ENCODE measurements at places on chromosomes 6 and 20.

GRCh38 chr6:31534521-31535040, 5.8 kb downstream of the MCCD1 start:
- DNase-seq, result no peak

DNA sequence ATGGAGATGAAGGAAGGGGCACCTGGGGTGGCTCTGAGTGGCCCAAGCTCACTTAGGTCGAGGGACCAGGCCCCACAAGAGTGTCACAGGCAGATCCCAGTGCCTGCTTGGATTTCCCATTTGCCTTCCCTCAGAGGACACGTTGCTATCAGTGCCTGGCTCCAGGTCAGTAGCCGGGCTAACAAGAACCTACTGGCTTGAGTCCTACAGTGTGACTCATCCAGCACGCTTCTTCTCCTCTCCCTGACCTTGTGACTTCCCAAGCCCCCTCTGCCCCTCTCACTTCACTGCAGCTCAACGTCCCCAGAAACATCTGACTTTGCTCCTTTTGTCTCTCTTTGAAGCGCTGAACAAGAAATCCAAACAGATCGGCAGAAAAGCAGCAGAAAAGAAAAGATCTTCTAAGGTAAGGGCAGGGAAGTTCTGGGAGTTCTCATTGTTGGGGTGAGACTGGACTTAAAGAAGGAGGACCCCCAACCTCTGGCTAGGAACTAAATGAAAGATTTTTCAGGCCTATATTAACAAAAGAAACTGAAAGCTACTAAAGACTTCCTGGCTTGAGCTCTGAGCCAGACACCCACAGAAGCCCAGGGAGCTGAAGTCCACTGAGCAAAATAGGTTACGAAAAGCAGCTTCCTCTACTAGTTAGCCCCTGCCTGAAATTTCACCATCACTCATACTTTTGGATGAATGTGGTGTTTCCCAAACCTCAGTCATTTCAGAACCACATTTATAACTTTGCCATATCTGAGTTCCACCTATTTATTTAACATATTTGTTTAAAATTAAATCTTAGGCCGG, 21.5 kb downstream of the ASIP start:
- DNase-seq, result no peak

DNA sequence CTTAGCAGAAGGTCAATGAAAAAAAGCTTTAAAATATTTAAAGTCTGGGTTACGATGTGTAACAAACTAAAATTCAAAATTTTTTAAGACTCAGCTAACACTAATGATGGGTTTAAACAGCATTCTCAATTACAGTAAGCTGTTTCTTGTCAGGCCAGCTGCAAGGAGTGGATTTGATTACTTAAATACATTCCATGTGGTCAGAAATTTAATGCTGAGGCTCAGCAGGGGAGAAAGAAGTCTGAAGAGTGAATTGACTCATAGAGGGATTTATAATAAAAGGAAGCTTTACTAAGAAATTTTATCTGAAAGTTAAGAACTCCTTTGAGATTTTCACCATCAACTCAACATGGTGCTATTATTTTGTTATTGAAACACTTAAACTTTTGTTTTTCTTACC, 398.6 kb downstream of the KHDRBS2 start:
- no peak for DNase-seq

DNA sequence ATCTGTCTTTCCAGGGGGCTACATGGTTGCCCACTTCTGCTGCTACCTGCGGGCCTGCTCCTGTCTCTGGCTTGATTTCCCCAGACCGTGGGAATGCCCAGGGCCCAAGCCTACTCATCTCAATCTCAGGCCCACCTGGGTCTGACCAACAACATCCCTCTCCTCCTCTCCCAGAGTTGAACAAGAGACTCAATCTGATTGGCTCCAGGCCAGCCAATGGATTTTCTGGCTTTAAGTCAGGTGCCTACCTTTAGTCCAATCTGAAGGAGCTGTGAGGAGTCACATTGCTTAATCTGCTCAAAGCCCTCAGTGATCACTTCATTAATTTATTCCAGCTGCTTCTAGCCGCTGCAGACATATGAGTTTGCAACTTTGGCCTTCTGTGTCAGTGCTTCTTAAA, 162.4 kb upstream of the KCNG1 start:
- DNase-seq, result no peak

GRCh38 chr6:107819964-107820337, 4.2 kb downstream of the SCML4 start:
- no peak for DNase-seq

- DNase-seq, result peak; percentile 85
Observed at GRCh38 chr6:159790149-159790955, at the start of gene MRPL18. Gene MRPL18, plus strand, starts transcription at chr6:159790467. Its CDS starts 121 bp downstream, at chr6:159790588.

DNA sequence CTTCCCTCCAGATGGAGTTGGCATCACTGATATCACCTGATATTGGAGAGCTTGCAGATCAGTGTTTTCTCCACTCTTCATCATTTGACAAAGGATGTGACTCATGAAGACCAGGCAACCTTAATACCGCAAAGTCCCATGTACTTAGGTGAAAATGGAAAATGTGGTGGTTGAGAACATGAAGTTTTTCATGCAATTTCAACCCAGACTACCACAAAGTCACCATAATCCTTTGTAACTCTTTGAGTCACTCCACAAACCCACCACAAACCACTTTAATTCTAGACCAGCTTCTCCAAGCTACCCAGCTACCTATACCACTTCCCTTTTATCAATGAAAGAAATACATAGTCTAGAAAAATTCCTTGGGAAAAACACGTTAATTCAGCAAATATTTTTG, 7.1 kb downstream of the NHLRC1 start:
- DNase-seq, result no peak

DNA sequence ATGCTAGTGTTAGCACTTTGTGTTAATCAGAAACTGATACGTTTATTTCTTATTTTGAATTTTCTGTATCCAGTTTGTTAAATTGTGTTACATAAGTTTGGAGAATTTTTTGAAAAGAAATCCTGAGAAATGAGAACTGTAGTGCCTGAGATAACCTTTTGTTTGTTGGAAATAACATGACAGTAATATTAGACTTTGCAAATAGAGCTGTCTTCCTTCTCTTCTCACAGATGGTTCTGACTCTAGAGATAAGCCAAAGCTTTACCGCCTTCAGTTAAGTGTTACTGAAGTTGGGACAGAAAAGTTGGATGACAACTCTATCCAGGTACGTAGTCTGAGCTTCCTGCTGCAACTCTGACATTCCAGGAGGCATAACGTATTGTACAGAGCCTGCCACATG, 69.9 kb downstream of the AFDN start:
- DNase-seq, result no peak

Measured in stimulated activated CD4-positive, alpha-beta T cell treated with anti-CD3 and anti-CD28 coated beads, Interleukin-12 subunit alpha, Interleukin-12 subunit beta, amount 100 ng/mL, for 24 hours (primary cell).